Effector memory CD8-positive, alpha-beta T cell (primary cell): ENCODE measurements at places on chromosomes 3 and 15.

GRCh38 chr3:117409701-117410459 is 700.3 kb downstream of the TUSC7 start:
- no peak for DNase-seq

DNA sequence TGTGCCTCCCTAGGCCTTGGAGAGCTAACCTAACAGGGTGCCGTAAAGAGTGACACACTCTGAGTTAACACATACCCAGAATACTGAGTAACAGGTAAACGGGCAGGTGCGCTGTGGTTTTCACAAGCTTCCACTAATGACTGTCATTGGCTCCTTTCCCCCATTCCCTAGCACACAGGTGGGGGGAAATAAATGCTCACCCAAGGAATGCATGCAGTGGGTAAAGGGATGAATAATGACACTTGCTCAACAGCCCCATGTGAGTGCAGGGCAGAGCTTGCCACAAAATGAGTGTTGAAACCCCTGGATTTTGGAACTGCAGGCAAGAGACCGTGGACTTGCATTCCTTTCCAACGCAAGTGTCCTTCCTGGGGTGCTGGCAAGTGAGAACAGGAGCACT is 57.6 kb downstream of the ADAMTS17 start:
- no peak for DNase-seq

- no peak for DNase-seq
Measured at GRCh38 chr15:78810003-78810361, 1.3 kb downstream of the ADAMTS7 start.

- DNase-seq, result no peak
Measured at GRCh38 chr3:128996200-128996599, 2.3 kb upstream of the CFAP92 start.

DNA sequence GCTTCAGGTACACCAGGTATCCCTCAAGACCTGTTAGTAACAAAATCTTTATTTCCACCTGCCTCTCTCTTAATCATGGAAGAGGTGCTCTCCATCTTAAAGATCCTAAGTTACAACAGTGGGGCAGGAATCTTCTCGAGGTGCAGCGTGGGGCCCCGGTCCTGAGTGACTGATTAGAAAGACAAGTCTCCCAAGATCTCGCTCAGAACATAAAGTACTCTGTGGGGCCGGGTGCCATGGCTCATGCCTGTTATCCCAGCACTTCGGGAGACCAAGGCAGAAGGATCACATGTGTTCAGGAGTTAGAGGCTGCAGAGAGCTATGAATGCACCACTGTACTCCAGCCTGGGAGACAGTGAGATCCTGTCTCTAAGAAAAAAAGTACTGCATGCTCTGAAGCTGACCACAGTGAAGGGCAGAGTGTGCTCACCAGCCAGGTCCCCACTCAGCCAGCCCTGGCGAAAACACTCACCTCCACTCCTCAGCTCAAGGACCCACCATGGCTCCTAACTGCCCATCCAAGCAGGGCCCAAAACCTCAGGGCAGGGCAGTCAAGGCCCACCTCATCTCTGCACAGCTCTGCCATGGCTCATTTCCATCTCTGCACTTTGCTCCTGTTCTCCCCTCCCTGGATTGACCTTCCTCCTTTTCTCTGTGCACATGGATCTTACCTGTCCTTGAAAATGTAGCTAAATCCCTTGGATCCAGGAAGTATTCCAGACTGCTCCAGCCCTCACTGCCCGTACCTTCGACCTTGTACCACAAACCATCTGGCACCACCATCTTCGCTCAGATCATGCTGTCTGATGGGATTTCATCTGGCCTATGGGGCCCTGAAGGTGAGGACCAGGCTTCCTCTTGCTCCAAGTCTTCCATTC is 7.1 kb downstream of the SEMA7A start:
- DNase-seq, result no peak

DNA sequence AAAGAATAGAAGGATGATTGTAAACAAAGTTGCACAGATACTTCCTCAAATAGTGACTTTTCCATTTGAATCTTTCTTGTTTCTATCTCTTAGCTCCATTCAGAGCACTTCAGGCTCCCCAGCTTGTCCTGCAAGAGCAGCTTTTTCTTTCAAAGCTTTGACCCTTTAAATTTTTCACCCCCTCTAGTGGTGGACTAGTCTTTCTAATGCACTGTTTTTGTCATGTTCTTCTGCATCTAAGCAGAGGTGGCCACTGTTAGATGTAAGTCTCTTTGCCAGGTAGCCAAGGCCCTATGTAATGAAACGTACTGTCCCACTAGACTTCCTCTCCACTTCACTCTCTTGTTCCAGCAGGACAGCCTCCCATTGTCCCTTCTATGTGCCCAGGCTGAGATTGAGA is 74.0 kb upstream of the MANF start:
- DNase-seq, result no peak

GRCh38 chr15:70854666-70854976 is 664 bp upstream of the LARP6 start:
- no peak for DNase-seq

GRCh38 chr3:194057570-194058188 is 78.3 kb upstream of the HES1 start:
- no peak for DNase-seq

DNA sequence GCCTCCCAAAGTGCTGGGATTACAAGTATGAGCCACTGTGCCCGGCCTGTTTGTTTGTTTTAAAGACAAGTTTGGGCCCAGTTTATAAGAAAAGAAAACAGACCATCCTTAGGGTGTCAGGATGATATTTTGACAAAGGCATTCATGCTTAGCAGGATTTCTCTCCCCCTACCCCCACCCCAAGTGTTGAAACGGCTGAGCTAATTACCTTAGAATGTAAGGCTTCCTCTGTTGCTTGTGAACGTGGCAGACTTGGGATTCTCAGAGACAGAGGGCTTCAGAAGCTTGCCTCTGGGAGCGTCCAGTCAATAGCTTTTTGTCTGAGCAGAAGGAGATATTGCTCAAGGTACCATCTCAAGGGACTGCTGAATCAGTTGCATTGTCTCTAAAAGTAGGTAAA is 24.0 kb downstream of the FLNB start:
- no peak for DNase-seq

DNA sequence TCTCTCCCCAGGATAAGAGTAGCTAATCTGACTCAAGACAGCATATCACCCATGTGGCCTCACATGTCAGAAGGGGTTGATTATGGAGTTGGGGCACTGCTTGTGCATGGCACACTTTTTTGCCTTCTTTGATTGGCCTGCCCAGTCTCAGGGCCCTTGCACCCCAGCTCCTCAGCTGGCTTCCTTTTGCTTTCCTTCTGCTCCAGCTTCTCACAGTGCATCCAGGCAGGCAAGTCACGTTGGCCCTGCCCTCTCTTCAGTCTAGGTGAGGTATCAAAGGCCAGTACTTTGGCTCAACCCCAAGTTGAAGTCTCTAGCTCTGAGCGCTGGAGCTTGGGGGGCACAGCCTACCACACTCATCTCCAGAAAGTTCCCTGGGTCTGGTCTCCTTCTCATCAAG is 42.2 kb downstream of the NGRN start:
- DNase-seq, result no peak

- no peak for DNase-seq
Measured at GRCh38 chr3:173249457-173249856, 108.4 kb upstream of the SPATA16 start.

DNA sequence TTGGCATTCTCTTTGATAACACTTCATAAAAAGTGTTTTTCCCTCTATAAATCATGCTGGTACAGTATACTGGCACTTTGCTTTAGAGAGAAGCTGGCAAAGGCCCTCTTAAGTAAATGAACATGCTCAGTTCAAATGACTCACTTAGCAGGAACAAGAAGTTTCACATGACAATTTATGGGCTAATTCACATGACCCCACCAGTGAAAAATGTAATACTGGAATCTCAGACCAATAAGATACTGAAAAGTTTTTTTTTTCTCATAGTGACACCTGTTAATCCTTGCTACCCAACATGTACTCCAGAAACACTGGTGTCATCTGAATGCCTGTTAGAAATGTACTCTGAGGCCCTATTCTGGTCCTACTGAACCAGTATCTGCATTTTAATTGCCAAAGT is 13.9 kb downstream of the BTBD1 start:
- no peak for DNase-seq

GRCh38 chr3:39064646-39065045 is 12.8 kb downstream of the WDR48 start:
- DNase-seq, result no peak

GRCh38 chr3:31768479-31769125 is 212.5 kb downstream of the OSBPL10 start:
- DNase-seq, result peak; percentile 19

DNA sequence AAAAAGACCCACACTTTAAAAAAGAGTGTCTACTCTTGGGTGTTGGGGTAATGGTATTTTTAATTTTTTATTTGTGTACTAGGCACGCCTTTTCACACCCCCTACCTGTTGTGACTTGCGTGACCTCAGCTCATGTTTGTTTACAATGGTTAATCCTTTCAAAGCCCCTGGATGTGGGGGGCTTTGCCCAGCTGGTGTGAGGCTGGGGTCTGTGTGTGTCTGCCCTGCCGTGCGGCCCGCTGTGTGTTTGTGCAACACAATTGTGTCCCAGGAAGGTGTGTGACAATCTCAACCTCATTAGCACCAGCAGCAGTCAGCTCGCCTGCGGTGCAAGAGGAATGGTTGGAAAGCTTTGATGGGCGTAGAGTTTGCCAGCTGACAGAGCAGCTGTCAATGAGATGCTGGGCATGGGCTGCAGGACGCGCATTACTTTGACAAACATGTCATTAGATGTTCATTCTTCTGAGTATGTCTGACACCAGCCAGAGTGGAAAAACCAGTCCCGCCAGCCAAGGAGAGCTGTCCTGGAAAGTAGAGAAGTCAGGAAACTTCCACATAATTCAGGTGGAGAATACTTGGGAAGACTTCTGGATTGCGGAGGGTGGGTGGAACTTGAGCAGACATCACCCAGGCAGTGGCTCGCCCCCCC is 9.6 kb downstream of the LRRK1 start:
- no peak for DNase-seq

DNA sequence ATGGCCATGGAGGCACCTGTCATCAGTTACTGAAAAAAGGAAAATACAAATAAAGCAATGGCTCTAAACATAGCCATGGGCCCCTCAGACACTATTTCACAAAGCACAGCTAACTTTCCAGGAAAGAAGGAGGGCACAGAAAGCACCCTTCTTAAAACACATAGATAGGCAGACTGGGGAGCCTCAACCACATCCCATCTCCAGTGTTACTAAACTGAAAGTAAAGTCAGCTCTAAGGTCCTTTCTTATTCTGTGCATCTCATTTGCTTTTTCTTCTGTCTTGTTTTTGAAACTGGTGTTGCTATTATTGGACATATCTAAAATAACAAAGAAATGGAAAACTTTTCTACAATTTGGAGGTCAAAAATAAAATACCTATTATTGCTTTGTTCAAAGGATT is 48.2 kb upstream of the STAC start:
- no peak for DNase-seq
